ENCODE measurements at places on chromosomes 16 and 17.

DNA sequence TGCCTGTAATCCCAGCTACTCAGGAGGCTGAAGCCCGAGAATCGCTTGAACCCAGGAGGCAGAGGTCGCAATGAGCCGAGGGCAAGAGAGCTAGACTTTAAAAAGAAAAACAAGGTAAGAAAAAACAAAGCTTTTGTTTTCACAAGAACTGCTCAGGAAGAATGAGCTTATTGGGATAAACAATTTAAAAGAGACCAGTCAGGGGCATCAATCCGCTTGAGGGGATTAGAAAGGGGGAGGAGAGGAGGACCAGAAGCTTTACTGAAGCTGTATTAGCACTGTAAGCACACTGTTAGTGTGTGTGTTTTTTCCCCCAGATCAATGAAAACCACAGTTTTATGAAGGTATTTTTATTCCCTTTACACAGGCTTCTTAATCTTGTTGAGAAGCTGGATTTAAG lies 8.8 kb downstream of the TMEM170A start:
- no peak for DNase-seq

DNA sequence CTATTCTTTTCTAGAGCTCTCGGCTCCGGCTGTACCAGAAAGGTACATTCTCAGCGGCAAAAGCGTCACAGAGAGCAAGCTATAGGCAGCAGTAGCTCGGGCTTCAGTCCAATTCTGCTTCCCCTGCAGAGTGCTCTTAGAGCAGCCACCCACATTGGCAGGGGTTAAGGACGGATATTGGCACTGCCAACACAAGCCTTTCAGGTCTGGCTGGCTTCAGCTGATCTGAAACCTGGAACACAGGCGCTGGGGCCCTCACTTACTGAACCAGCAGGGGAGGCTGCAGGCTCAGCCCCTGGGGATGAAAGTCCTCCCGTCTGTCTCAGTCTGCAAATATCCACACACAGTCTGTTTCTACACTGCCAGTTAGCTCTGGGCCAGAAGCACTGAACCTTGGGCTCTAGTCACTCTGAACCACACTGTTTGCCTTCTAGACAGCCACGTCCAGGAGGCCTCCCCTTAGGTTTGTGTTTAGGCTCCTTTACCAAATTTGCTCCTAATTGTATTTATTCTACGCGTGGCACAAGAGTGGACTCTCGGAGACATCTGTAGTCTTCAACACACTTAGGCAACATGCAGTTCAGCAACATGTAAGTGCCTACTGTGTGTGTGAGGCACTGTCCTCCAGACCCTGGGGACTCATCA lies 40.1 kb downstream of the HIC1 start:
- DNase-seq: no peak

GRCh38 chr16:68760671-68761275 lies 23.7 kb downstream of the CDH1 start:
- no peak for DNase-seq

- no peak for DNase-seq
Measured at GRCh38 chr16:6375465-6376075, 957.1 kb upstream of the RBFOX1 start.

- peak; percentile 10 for DNase-seq
Measured at GRCh38 chr16:78742501-78743283, 643.2 kb downstream of the WWOX start.

DNA sequence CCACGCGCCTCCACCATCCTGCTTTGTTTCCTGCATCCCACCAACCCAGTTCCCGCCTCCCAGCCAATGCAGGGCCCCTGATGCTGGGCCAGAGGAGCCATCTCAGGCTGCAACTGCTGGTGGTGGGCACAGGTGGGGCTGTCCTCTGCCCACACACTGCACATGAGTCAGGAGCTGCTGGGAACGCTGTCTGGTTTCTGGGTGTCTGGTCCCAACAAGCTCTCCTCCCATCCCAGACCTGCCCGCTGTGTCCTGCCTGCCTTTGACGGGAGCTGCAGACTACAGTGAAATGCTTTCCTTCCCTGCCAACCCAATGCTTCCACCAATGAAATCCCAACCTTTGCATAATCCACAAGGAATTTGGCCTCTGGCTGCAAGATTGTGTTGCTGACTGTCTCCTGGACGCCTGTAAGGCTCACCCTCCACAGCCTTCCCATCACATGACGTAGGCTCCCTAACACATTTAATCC lies 98.9 kb downstream of the N4BP1 start:
- DNase-seq: no peak

DNA sequence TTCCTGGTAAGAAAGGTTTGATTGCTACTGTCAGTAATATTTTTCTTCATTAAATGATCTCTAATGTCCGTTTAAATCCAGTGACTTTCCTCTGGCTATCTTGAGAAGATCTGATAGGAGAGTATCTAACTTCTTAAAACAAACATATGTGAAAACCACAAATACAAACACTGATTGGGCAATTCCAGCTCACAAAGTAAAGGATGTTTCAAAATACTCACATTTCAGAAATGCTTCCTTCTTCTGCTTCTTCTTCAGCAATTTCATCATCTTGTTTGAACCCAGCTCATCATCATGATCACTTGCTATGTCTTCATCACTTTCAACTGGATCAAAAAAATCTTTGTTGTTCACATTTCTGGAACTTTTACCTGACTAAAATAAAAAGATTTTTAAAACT lies 64.3 kb upstream of the RBL2 start:
- DNase-seq: no peak

- DNase-seq: no peak
Measured at GRCh38 chr17:55172612-55173011, 92.1 kb upstream of the HLF start.

- DNase-seq: no peak
Measured at GRCh38 chr16:84061236-84061819, 18.7 kb upstream of the SLC38A8 start.

DNA sequence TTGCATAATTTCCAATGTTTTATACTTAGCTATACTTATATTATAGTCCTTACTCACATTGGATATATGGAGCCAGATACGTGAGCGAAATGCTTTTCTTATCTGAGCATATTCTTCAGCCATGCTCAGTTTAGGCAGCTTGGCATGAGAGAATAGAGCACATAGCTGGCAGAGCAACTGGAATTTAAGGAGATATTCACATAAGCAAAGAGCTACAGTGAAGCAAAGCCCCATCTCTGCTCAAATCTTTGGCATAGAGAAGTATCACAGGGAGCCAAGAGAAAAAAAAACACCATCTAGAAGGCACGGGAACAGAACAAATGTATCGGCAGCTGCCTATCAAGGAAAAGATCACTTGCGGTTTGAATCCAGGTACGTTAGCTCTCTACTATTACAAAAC lies 734.2 kb upstream of the KIF2B start:
- no peak for DNase-seq

- DNase-seq: no peak
Measured at GRCh38 chr17:73363442-73364154, 51.8 kb upstream of the CDC42EP4 start.

DNA sequence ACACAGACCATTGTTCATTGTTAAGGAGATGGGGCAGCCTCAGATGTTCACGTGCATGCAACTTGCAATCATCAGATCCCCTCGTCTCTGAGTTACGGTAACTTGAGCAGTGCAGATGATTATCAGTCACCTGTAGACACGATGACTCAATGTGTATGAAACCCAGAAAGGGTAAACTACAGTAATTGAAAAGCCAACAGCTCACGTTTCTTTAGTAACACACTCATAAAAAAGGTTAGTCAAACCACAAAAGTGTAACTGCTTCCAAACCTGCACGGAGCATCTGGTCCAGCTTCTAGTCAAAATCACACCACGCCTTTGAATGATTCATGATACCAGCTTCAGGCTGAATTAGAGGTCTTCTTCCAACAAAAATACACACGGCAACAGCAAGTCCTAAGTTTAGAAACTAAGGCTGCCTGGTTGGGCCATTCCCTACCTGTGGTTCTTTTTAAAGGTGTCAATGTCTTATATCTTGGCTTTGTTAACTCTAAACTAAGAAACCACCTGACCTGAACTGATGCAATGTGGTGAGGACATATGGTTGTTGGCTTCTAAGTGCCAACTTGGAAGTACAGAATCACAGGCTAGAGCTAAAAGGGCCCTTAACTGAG lies 32.3 kb downstream of the GRB7 start:
- DNase-seq: peak; percentile 78

DNA sequence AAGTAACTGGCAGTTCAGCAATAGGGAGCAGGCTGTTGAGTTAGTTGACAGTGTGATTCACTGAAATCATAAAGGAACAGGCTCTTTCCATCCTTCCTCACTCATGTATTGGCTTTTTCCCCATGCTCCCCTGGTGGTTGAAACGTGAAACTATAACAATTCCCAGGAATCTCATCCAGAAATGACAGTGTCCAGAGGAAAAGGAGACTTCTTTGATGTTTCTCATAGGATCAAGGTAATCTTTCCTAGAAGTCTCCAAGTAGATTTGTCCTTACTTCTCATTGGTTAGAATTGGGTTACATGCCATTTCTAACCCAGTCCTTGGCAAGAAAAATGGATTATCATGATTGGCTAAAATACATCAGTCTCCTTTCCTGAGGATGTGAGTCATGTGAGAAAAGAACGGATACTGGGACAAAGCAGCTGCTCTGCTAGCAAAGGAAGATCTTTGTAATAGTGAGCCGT lies 14.4 kb downstream of the TTC19 start:
- DNase-seq: no peak

DNA sequence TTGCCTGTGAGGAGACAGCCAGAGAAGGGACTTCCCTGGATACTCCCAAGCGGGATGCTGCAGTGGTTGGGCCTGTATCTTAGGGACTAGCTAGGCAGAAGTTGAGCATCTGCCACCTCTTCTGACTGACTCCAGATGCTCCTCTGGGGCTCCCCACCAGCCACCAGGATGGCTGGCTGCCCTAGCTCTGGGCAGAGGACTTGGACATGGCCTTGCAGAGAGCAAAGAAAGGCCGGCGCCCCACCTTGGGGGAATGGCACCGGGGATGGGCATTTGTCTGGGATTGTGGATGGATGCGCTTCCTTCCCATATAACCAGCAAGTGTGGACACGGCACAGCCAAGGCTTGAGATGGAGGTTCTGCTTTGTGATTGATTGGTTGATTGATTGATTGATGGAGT lies 69.0 kb downstream of the OR1D5 start:
- no peak for DNase-seq

- DNase-seq: no peak
Measured at GRCh38 chr17:42277342-42277712, 1.1 kb upstream of the STAT5B start.

GRCh38 chr16:84687715-84688114 lies 12.1 kb upstream of the USP10 start:
- DNase-seq: no peak

- DNase-seq: peak; percentile 90
Measured at GRCh38 chr17:49952209-49952911, 16.6 kb upstream of the DLX4 start.

DNA sequence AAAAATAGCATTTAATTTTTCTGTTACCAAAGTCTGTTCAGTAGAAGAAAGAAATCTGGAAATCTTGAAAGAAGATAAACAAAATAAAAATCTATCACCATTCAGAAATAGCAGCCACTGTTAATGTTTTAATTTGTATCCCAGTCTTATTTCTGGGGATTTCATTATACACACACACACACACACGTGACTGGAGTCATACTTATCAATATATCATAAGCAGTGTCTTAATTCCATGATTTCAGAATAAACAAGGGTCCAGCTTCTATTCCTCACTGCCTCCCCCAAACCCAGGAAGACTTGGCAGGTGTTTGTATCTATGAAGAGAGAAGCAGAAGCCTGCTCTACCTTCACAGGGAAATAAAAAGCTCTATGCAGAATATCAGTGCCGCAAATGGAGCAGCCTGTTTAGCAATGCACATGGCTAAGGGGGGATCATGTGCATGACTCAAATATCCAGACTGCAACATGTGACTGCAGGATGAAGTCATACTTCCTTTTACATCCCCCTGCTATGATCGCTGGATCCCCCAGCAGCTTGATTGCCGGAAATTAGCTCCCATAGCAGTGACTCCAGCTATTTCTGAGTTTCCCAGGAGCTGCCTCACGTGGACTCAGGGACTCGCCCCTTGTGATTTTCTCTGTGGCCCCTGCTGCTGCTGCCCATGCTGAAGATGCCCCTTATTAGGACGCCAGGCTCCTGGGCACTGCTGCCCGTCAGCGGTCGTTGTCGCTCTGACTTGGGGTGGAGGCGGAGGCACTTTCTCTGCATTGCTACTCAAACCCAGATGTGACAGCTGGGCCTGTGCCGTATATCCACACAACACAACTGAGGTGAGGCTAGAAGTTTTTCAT lies 341.0 kb downstream of the CPPED1 start:
- no peak for DNase-seq

DNA sequence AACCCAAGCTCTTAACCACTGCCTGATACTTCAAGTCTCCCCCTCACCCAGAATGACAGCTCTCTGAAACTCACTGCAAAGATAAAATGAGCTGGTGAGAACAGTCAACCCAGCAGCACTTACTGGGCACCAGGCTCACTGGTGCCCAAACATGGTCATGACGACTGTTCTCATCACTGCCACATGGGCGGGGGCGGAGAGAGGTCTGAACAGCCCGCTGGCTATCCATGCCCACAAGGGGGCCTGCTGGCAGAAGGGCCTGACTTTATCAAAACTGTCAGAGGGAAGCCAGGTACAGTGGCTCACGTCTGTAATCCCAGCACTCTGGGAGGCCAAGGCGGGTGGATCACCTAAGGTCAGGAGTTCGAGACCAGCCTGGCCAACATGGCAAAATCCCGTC lies 4.0 kb downstream of the MYBBP1A start:
- no peak for DNase-seq

DNA sequence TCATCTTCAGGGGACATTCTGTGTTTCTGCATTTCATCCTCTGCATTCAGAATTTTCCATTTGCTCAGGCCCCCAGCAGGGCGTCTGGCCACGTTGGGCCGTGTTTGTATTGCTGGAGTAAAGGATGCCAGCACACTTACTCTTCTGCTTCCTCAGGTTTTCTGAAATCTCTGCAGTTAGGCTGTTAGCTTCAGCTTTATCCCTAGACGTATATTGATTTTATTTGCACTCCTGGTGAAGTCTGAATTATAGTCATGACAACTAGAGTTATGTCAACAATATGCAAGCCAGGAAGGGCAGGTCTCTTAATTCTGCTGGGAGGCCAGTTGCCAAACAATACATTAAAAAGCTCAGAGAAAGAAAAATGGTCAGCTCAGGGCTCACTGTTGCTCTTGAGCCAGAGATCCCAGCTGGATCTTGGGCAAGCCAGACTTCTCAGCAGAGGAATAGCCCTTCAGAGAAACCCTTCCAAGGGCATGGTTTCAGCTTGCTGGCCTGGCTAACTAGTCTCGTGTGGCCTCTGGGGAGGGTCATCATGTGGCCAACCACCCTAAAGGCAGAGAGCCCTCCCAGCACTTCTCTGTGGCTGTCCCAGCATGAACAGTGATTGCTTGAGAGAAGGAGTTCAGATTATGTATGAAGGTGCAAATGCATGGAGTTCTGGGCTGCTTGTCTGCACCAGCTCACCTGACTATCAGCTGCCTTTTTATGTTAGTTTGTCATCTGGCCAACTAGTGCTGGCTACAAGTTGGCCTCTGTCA lies 110.2 kb upstream of the CACNG5 start:
- no peak for DNase-seq

GRCh38 chr17:4733073-4733531 lies 1.9 kb downstream of the MED11 start:
- no peak for DNase-seq

GRCh38 chr16:85923153-85924021 lies 24.4 kb downstream of the IRF8 start:
- DNase-seq: no peak

All from naive thymus-derived CD8-positive, alpha-beta T cell (primary cell).